Prostate gland (tissue), 2 donors: ENCODE measurements at places on chromosomes 12 and 14. TPM values are rescaled to one million over a fixed set of nuclear protein-coding genes. Genes with fewer than 3 reads are reported as not detected.

CREBL2 gene
- total RNA-seq, result 59.8 TPM

- no peak for DNase-seq
These were observed 161.6 kb downstream of the DYRK2 start for GRCh38 chr12:67810166-67810565.

DNA sequence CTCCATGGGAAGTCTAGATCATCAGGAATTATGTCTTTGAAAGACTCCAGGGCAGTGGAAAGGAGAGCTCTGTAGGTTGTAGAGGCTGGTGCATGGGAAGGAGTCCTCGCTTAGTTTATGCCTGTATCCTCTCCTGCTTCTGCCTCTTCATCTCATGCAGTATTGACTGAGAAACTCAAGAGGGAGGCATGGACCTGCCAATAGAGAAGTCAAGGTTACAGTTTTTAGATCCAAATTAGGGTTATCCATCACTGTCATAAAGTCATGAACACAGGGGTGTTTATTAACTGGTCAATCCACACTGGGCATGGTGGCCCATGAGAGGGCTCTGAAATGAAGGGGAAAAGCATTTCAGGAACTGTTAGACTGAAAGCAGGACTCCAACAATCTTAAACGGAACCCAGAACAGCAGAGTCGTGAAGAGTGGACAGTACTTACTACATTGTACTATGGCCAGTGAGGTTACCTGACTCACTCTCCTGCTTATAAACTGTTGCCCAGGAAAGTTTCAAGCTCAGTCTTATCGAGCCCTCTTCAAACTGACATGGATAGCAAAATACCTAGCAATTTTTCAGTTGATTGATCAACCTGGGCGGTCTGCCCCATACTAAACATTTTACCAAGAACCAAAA, 30.1 kb upstream of the DHRS7 start:
- no peak for DNase-seq

GRCh38 chr12:8948701-8949341, 624 bp downstream of the M6PR start:
- DNase-seq, result no peak

GRCh38 chr14:75449696-75450095, 21.9 kb downstream of the JDP2 start:
- DNase-seq, result no peak
